Small intestine (tissue), 16 donors: ENCODE measurements at places on chromosomes 16 and 17. TPM values are rescaled to one million over a fixed set of nuclear protein-coding genes. Genes with fewer than 3 reads are reported as not detected.

The PRSS21 gene
- not detected for polyA plus RNA-seq

The ASGR2 gene
- polyA plus RNA-seq, result not detected

The SARM1 gene
- polyA plus RNA-seq, result 8.9 TPM

The RHBDL1 gene
- 3.5 TPM for polyA plus RNA-seq

The GRAPL gene
- polyA plus RNA-seq, result not detected

The TEKT1 gene
- not detected for polyA plus RNA-seq

The OTOP3 gene
- 3.1 TPM for polyA plus RNA-seq

The KCNJ18 gene
- not detected for polyA plus RNA-seq

The DRC7 gene
- 0.37 TPM for polyA plus RNA-seq

The SAP30BP gene
- polyA plus RNA-seq, result 66.8 TPM

The CIITA gene
- 11.7 TPM for polyA plus RNA-seq

The CCDC137 gene
- 24.6 TPM for polyA plus RNA-seq

The CORO6 gene
- 7.3 TPM for polyA plus RNA-seq

The DDX42 gene
- 43.5 TPM for polyA plus RNA-seq

DNA sequence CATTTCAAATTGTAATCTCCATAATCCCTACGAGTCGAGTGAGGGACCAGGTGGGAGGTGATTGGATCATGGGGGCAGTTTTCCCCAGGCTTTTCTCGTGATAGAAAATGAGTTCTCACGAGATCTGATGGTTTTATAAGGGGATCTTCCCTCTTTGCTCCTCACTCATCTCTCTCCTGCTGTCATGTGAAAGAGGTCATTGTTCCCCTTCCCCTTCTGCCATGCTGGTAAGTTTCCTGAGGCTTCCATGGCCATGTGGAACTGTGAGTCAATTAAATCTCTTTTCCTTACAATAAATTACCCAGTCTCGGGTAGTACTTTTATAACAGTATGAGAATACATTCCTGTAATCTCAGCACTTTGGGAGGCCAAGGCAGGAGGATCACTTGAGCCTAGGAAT lies 76.7 kb upstream of the MARCHF10 start:
- no peak overlapping the region for H3K27ac ChIP-seq
- H3K4me3 ChIP-seq, result no peak overlapping the region
- no peak for DNase-seq
- H3K27me3 ChIP-seq, result no peaks in the 10 kb centered on the region
- no peaks in the 10 kb centered on the region for H3K4me1 ChIP-seq
- H3K36me3 ChIP-seq, result no peaks in the 10 kb centered on the region

GRCh38 chr17:49015924-49016774 lies 19.0 kb downstream of the IGF2BP1 start:
- no peak for DNase-seq
- H3K4me1 ChIP-seq, result no peaks in the 10 kb centered on the region
- no peaks in the 10 kb centered on the region for H3K36me3 ChIP-seq
- H3K4me3 ChIP-seq, result no peak overlapping the region
- H3K27ac ChIP-seq, result no peak overlapping the region

GRCh38 chr16:82522026-82522425 lies 104.7 kb upstream of the CDH13 start:
- H3K4me3 ChIP-seq, result no peak overlapping the region
- H3K36me3 ChIP-seq, result no peaks in the 10 kb centered on the region
- no peaks in the 10 kb centered on the region for H3K4me1 ChIP-seq
- no peaks in the 10 kb centered on the region for H3K27me3 ChIP-seq
- no peak for DNase-seq

GRCh38 chr17:36877771-36878170 lies 59.5 kb upstream of the LHX1 start:
- no peak overlapping the region for H3K27ac ChIP-seq
- DNase-seq, result no peak
- H3K4me3 ChIP-seq, result no peak overlapping the region
- H3K4me1 ChIP-seq, result no peaks in the 10 kb centered on the region
- no peaks in the 10 kb centered on the region for H3K36me3 ChIP-seq

DNA sequence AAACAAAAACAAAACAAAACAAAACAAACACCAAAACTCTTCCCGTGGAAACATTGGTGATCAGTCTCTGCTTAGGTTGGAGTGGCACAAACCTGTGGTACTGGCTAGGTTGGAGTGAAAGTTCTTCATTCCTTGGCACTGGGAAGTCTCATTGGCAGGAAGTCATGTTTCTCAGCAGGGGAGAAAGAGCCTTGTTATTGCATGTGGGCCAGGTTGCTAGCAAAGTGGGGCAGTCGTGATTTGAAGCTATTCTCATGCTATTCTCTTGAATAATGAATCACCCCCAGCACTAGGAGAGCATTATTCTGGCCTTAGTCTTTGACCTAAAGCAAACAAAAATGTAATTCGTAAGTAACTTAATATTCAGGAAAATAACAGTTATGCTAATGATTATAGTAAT lies 24.3 kb upstream of the B4GALNT2 start:
- H3K4me3 ChIP-seq, result no peak overlapping the region
- no peaks in the 10 kb centered on the region for H3K27me3 ChIP-seq
- DNase-seq, result no peak
- no peaks in the 10 kb centered on the region for H3K36me3 ChIP-seq
- no peaks in the 10 kb centered on the region for H3K4me1 ChIP-seq

GRCh38 chr16:89613231-89613953 lies at the start of gene DPEP1:
TSS of gene DPEP1 (plus strand) at chr16:89613642. CDS start at chr16:89630411, 16,769 bp downstream.
- peak within 1 kb of the TSS; percentile 59 for H3K27ac ChIP-seq
- no peaks in the 10 kb centered on the region for H3K36me3 ChIP-seq
- no peaks in the 10 kb centered on the region for H3K4me1 ChIP-seq

DNA sequence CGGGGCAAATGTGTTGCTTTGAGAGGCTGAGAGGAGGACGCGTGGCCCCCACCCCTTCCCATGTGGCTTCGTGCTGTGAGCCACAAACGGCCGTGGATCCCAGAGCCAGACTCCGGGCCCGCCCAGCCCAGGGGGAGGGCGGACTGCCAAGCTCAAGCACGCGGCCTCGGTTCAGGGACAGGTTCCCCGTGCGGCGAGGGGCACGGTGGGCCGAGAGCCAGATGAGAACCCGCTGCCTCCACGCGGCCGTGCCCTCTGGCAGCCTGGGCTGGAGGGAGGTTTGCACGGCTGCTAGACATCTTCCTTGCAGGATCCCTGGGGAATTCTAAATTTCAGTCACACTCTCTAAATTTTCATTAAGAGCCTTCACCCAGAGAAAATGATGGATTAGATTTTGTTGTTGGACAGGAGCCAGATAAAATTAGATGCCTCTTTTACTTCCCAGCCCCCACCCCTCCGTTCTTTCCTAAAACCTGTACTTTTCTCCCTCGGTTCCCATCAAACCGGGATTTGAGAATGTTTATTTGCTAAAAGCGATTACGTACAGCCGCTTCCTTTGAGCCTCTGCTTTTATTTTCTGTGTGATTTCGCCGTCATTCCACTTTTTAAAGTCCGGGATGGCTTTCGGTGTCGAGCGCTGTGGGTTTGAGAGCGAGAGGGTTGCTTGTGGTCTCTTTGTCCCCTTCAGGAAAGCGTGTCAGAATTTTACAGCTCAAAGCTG lies 25.0 kb upstream of the GNG13 start:
- H3K27me3 ChIP-seq, result no peaks in the 10 kb centered on the region
- no peak for DNase-seq

GRCh38 chr17:35138218-35138617 lies 3.9 kb downstream of the NLE1 start:
- H3K27me3 ChIP-seq, result no peaks in the 10 kb centered on the region
- no peak for DNase-seq
- H3K4me1 ChIP-seq, result no peaks in the 10 kb centered on the region

GRCh38 chr16:14629612-14629918 lies 495 bp downstream of the PARN start:
- no peaks in the 10 kb centered on the region for H3K27me3 ChIP-seq
- H3K4me1 ChIP-seq, result peaks cover 15% of the 10 kb centered on the region
- peak overlapping the region; percentile 97 for H3K27ac ChIP-seq
- H3K36me3 ChIP-seq, result peaks cover 18% of the 10 kb centered on the region
- peak overlapping the region; percentile 88 for H3K4me3 ChIP-seq

GRCh38 chr17:75876938-75877751 lies 1.2 kb downstream of the TRIM47 start:
- peak overlapping the region; percentile 93 for H3K27ac ChIP-seq
- H3K36me3 ChIP-seq, result no peaks in the 10 kb centered on the region
- peak overlapping the region; percentile 65 for H3K4me3 ChIP-seq
- peaks cover 32% of the 10 kb centered on the region for H3K4me1 ChIP-seq
- H3K27me3 ChIP-seq, result peaks cover 12% of the 10 kb centered on the region

DNA sequence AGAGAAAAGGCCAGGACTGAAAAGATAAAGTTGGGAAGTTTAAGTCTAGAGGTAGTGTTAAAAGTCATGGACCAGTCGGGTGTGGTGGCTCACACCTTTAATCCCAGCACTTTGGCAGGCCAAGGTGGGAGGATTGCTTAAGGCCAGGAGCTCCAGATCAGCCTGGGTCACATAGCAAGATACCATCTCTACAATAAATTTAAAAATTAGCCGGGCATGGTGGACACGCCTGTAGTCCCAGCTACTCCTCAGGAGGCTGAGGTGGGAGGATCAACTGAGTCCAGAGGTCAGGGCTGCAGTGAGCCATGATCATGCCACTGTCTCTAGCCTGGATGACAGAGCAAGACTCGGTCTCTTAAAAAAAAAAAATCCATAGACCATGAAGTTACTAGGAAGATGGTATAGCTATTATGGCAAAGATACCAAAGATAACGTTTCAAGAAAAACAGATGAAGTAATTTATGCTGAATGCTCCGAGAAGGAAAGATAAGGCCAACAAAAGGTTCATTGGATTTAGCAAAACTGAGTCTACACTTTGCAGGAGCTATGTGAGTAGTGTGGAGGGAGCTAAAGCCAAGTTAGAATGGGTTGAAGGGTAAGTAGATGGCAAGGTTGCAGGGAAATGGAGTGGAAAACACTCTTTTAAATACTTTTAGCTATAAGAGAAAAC lies 11.7 kb downstream of the TRIM37 start:
- no peaks in the 10 kb centered on the region for H3K36me3 ChIP-seq
- H3K27ac ChIP-seq, result no peak overlapping the region
- H3K4me1 ChIP-seq, result peaks cover 4% of the 10 kb centered on the region
- no peaks in the 10 kb centered on the region for H3K27me3 ChIP-seq
- no peak overlapping the region for H3K4me3 ChIP-seq

GRCh38 chr17:4272213-4272971 lies 8.6 kb upstream of the ANKFY1 start:
- H3K4me1 ChIP-seq, result no peaks in the 10 kb centered on the region
- H3K4me3 ChIP-seq, result no peak overlapping the region
- no peak overlapping the region for H3K27ac ChIP-seq
- peaks cover 19% of the 10 kb centered on the region for H3K36me3 ChIP-seq
- DNase-seq, result no peak

DNA sequence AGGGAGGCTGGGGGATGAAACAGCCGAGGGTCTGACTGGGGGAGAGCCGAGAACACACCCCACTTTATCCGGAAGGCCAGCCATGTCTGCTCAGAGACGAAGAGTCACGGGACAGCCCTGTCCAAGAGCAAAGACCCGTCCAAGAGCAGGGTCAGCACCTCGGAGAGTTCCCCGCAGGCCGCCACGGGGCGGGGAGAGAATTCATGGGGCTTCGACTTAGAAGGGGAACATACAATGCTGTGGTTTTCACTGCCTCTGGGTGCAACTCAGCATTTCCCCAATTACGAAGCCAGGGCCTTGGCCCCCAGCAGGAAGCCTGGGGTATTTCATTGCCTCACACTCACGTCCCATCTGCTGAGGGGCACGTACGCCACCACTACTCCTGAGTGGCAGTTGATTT lies 59.3 kb downstream of the JPH3 start:
- H3K27me3 ChIP-seq, result peaks cover 2% of the 10 kb centered on the region
- H3K36me3 ChIP-seq, result no peaks in the 10 kb centered on the region
- H3K4me3 ChIP-seq, result no peak overlapping the region
- H3K27ac ChIP-seq, result no peak overlapping the region
- DNase-seq, result peak; percentile 64

DNA sequence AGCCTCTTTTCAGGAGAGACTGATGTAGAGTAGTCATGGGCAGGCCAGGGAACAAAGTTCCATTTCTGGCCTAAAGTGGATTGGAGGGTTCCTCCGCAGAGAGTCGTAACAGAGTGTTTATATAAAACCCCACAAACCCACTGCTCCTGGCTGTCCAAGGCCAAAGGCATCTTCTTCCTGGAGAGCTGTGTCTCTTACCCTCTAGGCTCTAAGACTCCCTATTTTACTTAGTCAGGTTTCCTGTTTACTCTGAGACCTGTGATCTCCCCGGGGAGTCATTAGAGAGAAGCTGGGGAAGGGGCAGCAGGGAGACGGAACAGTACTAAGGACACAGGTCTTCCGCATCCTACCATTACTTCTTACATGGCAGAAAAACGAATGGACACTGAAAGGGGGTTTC lies 69.5 kb downstream of the HIC1 start:
- no peaks in the 10 kb centered on the region for H3K27me3 ChIP-seq
- no peaks in the 10 kb centered on the region for H3K36me3 ChIP-seq
- H3K4me1 ChIP-seq, result peaks cover 20% of the 10 kb centered on the region
- no peak for DNase-seq
- no peak overlapping the region for H3K27ac ChIP-seq
- no peak overlapping the region for H3K4me3 ChIP-seq

DNA sequence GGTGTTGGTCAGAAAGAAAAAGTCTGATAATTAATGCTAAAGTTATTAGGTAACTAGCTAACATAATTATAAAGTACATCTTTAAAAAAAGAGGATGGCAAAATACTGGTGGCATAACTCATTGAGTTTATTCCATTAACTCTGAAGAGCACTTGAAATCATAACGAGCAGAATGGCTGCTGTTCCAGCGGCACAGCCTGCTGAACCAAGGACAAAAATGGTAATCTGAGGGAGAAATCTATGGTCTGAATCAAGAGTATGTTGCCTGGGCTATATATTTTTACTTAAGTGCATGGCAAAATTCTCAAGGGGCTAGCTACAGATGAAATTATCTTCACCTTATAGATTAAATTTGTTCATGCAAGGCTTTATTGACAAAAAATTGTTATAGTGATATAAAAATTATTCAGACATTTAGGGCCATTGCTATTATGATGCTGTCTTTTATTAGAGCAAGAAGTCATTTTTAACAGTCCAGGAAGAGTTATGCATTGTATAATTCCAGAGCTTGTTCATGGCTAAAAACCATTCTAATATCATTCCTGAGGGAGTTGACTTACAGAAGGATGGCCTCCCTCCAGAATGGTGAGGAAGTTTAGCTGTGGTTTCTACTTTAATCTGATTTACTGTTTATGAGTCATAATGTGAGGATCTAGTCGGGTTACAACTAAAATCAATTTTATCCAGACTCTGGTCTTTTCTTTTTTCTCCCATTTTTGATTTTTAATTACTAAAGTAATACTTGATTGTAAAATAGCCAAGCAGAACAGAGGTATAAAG lies 41.4 kb upstream of the ANKFN1 start:
- no peaks in the 10 kb centered on the region for H3K36me3 ChIP-seq
- DNase-seq, result no peak
- no peaks in the 10 kb centered on the region for H3K4me1 ChIP-seq
- no peak overlapping the region for H3K4me3 ChIP-seq

GRCh38 chr16:70592106-70592571 lies 54.2 kb upstream of the IL34 start:
- H3K27me3 ChIP-seq, result no peaks in the 10 kb centered on the region
- peaks cover 16% of the 10 kb centered on the region for H3K36me3 ChIP-seq
- peak; percentile 85 for DNase-seq

DNA sequence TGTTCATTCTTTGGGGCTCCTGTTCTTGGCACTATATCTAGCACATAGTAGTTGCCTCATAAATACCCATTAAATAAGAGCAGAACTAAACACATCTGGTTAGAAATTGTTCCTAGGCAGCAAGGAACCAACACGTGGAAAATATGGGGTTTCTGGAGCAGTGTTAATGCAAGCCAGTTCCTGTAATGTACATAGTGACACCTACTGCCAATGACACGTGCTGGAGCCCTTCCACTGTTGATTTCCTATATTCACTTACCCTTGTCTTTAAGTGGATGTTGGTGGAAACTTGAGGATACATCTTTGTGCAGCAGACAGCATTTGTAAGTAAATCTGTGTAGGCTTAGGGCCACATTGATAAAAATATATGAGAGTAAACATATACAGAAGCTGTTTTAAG lies 1.6 kb upstream of the IRF8 start:
- DNase-seq, result peak; percentile 51
- no peaks in the 10 kb centered on the region for H3K27me3 ChIP-seq
- H3K4me3 ChIP-seq, result no peak overlapping the region
- H3K4me1 ChIP-seq, result peaks cover 9% of the 10 kb centered on the region
- no peak overlapping the region for H3K27ac ChIP-seq
